A673 (cell line): ENCODE measurements at places on chromosomes 11 and 22. TPM values are rescaled to one million over a fixed set of nuclear protein-coding genes. Genes with fewer than 3 reads are reported as not detected.

DNA sequence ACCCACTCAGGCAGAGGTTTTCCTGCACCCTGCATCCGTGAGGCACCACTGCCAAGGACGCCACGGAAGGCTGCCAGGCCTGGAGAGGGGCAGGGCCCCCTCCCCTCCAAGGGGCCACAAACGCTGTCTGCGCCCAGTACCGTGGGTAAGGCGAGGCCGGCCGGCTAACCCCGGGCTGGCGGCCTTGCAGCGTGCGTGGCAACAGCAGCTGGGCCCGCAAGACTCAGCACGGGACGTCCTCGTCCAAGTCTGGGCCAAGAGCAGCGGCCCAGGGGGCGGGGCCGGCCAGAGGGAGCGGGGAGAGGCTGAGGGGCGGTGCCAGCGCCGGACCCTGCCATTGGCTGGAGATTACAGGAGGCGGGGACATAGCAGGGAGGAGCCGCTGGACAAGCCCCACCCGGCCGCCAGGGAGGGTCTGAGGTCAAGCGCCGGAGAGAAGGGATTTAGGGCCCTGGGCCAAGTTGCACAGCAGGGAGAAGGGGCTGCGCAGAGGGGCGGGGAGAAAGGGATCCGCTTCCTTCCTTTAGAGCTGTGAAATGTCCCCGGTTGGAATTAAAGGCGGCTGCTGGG lies 16.0 kb downstream of the SLC43A1 start:
- DNase-seq, result peak; percentile 92

DNA sequence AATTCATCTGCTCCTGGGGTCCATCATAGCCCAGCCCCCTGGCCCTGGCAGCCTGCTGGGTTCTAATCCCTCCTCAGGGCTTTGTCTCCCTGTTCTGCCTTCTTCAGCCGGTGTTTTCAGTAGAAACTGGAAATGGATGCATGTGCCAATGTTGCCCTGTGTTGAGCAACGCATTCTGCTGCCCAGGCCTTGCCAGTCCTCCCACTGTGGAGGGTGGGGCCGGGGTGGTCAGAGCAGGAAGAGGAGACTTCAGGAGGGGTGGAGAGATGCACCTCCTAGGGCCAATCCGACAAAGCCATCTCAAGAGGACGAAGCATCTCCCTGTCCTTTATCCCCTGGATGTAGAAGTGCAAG lies 27.6 kb upstream of the ZBTB16 start:
- DNase-seq, result no peak

DNA sequence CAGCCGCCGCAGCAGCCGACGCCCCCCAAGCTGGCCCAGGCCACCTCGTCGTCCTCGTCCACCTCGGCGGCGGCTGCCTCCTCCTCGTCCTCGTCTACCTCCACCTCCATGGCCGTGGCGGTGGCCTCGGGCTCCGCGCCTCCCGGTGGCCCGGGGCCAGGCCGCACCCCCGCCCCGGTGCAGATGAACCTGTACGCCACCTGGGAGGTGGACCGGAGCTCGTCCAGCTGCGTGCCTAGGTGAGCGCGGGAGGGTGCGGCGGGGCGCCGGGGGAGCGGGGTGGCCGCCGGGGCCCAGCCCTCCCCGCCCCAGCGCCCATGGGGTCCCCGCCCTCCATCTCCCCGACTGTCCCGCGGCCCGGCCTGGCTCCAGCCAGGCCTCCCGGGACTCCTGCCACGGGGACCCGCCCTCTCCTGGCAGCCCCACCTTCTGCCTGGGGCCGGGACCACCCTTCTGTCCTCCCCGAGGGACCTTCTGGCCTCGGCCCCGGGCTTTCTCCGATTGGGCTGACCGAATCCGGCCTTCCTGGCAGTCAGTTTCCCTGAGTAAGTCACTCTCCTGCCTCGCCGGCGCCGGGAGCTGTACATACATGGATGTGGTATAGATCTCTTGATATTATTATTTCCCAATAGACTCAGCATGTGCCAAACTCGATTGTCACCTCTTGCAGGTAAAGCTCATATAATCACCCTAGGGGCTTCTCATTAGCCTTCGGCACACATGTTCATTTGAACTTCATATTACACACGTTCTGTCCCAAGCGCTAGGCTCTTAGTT lies 720 bp downstream of the PACS1 start:
- peak; percentile 35 for DNase-seq

The SYT8 gene
- total RNA-seq, result not detected in 2 replicates

The CHST1 gene
- 13.2 and 17.0 TPM in 2 replicates for total RNA-seq

The NLRX1 gene
- 1.4 and 2.7 TPM in 2 replicates for total RNA-seq

DNA sequence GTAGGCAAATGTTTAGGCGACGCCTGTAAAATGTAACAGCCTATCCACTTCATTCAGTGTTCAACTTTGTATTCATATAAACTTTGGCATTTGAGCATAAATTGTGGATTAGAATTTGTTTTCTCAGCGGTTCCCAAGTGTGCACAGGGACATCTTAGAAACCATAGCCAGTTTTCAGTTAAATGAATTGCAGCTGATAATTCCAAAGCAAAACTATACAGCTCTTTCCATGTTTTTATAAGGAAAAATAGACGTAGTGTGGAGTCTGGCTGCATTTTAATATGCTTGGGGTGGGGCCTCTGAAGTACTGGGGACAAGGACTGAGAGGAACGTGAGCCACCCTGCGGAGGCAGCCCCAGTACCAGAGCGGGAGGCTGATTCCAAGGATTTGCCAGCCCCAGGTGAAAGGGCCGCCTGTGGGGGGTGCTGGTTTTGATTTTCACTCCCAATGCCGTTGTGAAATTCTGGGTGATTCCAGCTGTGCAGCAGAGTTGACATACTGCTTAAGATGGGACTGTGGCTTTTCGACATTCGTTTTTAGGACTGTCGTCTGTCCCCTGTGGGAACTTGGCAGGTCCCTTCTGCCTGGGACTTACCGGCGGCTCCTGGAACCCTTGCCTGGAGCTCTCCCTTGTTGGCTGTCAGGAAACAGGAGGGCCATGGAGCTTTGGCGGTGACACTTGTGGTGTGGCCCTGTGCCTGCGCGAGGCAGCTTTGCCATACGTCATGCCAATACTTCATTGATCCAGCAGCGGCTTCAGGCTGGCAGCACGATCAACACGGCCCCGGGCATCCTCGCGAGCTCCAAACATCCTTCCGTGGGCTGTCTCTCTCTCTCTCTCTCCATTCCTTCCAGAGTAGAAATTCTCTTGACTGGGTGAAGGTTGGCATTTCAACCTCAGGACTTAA lies 370.9 kb downstream of the TBC1D22A start:
- DNase-seq, result peak; percentile 10

DNA sequence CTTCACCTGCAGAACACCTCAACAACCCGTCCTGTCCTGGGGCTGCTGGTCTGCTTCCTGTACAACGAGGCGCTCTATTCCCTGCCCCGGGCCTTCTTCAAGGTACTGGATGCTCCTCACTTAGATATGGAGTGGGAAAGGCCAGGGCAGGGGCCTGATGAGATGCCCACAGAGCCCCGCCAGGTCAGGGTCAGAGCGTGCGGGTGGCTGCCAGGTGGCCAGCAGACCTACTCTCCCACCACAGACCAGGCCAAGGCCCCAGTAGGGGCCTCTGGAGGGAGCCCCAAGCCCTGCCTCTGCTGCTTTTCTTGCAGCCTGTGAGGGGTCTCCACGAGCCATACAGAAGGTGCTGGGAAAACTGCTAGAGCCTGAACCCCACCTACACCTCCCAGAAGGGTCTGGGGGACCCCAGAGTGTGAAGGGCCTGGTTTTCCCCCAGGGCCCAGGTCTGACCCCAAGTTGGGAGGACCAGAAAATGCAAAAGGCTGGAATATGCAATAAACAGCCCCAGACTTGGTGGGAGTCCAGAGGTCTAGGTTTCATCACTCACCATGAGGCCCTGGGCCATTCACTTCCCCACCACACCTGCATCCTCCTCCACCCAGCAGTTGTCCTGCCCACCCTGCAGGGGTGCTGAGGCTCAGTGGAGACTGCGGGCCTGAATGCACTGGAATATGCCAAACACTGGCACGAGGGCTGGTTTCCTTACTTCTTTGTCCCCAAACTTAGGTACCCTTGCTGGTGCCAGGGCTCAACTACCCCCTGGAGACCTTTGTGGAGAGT lies 14.7 kb downstream of the ZDHHC24 start:
- DNase-seq, result no peak

- DNase-seq, result no peak
These were observed 94.8 kb downstream of the FEZ1 start for GRCh38 chr11:125401235-125401634.

The SLC1A2 gene
- total RNA-seq, result 0.11 TPM in 1 of 2 replicates, not detected in the other

DNA sequence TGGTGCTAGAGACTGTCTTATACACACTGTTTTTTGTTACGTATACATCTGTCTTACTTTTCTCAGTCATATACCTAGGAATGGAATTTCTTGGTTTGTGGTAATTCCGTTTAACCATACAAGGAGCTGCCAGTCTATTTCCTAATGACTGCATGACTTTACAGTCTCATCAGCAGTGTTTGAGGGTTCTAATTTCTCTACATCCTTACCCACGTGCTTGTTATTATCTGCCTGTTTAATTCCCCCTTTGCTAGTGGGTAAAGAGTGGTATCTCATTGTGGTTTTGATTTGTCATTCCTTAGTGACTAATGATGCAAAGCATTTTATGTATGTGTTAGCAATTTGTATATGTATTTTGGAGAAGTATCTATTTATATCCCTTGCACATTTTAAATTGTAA lies 1008.0 kb downstream of the FAM181B start:
- DNase-seq, result no peak

The NXPE4 gene
- total RNA-seq, result not detected in 2 replicates

GRCh38 chr11:15027956-15028355 lies 45.4 kb upstream of the CALCB start:
- DNase-seq, result no peak

- DNase-seq, result no peak
These were observed 109.5 kb downstream of the TEAD1 start for GRCh38 chr11:12783765-12784164.

DNA sequence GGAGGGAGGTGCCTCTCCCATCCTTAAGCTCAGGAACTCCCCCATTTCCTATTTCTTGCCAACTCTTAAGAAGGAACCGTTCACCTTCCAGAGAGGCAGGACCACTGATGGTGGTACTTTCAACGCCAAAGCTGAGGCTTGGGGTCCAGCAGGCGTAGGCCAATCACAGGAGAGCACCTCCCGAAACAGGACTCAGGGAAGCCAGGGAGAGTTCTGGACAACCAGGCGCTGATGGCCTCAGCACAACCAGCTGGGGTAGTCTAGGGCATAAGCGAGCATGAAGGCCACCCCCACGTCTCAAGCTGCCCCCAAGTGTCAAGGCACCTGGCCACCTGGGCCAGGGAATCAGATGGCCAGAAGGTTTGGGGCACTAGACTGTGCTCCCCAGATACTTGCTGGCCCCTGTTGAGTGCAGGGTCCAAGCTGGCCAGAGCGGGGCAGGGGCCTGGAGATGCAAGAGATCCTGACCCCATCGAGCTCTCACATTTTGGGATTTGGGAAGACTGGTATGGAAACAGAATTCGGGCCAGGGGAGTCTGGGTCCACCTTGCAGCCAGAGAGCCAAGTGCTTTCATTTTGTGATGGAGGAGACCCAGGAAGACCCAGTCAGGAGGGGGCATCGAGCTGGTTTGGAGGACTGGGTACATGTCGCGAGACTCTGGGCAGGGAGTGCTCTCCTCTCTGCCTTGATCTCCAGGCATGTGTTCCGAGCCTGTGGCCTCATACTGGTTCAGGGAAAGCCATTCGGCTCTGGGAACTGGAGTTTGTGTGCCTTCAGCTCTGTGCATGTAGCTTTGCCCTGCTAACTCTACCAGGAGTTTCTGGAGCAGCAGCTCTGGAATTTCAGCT lies 926 bp downstream of the CD6 start:
- DNase-seq, result no peak

The C11orf68 gene
- 22.4 and 27.6 TPM in 2 replicates for total RNA-seq

- DNase-seq, result no peak
These were observed 27.9 kb downstream of the LINC01488 start for GRCh38 chr11:69509381-69509780.

- DNase-seq, result peak; percentile 52
These were observed 136.0 kb downstream of the CACNA1I start for GRCh38 chr22:39706376-39707140.

GRCh38 chr22:28111501-28112189 lies 192.6 kb upstream of the PITPNB start:
- no peak for DNase-seq

DNA sequence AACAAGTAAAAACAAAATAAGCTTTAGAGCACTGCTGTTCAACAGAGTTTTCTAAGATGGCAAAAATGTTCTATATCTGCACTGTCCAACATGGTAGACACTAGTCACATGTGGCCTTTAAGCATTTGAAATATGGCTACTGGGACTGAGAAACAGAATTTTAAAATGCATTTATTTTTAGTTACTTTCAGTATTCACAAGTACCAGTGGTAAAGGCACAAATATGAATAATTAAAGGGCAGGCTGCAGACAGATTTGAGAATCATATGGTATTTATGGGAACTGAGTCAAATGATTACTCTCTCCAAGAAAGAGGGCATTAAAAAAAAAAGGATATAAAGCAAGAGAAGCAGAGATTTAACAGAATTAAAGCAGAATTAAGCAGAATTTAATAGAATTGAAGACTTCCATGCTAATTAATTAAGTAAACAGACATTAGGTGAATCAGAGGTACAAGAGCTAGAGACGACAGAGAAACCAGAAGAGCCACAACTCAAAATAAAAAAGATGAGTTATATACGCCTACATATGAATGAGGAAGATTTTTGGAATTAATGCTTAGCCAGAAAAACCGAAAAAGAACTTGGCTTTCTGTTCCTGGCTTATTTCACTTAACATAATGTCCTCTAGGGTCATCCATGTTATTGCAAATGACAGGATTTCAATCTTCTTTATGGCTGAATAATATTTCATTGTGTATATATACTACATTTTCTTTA lies 160.4 kb downstream of the ATG16L2 start:
- no peak for DNase-seq

DNA sequence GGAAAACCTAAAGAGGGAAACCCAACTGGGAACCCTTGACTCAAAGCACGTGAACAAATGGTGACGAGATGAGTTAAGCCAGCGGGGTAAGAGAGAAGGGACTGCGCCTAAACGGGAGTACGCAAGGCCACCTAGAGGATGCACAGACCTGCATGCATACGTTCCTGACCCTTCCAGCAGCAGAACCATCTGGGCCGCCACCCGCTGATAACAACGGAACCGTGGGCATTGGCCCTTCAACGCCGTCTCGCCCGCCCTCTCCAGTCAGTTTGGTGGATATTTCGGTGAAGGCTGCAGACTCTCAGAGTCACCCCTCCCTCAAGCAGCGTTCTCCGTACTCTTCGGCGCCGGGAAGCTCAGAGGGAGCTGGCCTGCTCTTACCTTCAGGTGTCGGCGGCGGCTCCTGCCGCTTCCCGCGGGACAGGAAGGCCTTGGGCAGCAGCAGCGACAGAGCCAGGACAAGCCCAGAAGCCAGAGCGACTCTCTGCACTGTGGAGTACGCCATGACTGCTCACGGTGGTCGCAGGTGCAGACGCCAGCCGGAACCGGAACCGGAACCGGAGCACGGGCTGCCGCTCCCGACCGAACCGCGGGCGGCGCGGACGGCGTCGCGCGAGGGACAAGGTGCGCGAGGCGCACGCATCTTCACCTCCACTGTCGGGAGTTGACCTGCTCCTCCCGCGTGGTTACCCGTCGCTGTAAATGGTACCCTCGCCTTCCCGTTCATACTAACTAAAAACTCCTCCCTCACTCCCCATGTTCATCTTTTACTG lies at the start of gene RIC3:
TSS of gene RIC3 (minus strand) at position 541 of the 773 bp plus-strand sequence. CDS start at position 505, 36 bp downstream.
- DNase-seq, result no peak

- DNase-seq, result peak; percentile 88
These were observed 5.0 kb downstream of the DGKZ start for GRCh38 chr11:46352063-46352841.

The CRYBB3 gene
- total RNA-seq, result 0.37 TPM in 1 of 2 replicates, not detected in the other

- DNase-seq, result no peak
These were observed 186.3 kb downstream of the IGLL1 start for GRCh38 chr22:23393721-23394320.

The GPHA2 gene
- total RNA-seq, result not detected in 2 replicates
